ENCODE measurements at places on chromosomes 12 and 14.

DNA sequence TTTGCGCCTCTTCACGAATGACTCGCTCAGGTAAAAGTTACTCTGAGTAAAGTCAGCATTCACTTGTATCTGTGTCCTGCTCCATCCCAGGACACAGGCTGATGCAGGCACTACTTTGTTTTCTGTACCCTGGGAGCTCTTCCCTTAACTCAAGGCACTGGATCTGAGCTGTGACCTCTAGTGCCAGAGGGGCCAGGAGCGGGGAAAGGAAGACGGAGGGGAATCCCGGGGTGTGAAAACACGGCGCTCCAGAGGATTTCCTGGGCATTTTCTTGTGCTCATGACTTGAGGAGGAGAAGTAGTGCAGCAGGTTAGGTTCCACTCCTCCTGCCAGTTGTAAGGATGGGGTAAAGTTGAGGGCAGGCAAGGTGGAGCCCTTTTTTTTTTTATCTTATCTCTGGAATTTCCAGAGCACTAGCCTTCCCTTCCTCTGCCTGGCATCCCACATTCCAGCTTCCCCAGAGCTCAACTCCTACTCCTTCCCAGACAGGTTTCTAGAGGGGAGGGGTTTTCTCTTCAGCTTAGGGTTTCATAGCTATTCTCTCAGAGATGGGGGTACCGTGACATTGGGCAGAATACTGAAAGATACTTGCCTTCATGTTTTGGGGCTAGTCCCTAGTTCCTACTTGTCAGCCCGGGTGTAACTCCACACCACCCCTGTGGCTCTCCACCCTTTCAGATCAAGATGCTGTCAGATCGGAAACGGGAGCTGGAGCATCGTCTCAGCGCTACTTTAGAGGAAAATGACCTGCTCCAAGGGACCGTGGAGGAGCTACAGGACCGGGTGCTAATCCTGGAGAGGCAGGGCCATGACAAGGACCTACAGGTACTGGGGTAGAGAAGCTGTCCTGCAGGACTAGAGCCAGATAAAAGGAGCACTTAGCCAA, 52.3 kb downstream of the RAB35 start:
- DNase-seq, result no peak

DNA sequence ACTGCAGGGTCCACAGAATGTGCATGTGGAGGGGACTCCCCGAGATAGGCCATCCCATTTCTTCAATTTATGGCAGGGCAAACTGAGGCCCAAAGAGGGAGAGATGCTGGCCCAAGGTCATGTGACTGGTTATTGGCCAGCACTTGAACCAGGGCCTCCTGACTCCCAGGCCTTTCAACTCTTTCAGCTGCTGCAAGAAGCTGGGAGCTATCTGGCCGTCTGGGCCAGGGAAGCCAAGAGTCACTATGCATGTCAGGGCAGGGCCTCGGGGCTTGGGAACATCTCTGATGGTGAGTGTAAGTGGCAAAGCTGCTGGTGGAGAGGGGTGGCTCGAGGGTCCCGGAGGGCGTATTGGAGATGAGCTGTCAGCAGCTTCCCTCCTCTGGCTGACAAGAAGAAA, 9.5 kb upstream of the LTBP2 start:
- no peak for DNase-seq

DNA sequence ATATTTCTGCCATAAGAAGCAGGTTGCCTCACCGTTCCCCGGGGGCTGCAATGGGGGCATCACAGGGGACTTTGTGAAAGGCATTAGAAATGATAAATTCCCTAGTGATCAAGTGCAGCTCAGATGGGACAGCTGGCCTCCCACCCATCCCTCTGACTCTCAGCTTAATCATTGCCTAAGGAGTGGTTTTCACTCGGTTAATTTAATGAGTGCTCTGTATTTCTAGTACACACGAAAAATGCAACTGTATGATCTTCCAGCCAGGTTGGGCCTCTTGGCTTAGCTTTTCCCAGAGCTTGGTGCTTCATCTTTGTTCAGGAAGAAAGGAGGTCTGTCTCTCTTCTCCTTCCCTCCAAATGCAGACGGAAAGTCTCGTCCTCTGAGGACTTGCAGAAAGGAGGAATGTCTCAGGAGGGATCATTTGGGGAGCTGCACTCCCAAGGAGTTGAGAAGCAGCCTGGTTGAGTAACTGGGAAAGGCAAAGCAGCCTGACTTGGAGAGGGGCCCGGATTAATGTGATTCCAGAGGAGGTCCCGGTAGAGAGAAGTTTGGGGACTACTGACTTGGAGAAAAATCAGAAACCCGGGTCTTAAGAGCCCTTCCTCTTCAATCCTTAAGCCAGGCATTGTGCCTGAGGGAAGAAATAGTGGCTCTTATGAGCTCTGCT, 7.2 kb downstream of the CD9 start:
- no peak for DNase-seq

DNA sequence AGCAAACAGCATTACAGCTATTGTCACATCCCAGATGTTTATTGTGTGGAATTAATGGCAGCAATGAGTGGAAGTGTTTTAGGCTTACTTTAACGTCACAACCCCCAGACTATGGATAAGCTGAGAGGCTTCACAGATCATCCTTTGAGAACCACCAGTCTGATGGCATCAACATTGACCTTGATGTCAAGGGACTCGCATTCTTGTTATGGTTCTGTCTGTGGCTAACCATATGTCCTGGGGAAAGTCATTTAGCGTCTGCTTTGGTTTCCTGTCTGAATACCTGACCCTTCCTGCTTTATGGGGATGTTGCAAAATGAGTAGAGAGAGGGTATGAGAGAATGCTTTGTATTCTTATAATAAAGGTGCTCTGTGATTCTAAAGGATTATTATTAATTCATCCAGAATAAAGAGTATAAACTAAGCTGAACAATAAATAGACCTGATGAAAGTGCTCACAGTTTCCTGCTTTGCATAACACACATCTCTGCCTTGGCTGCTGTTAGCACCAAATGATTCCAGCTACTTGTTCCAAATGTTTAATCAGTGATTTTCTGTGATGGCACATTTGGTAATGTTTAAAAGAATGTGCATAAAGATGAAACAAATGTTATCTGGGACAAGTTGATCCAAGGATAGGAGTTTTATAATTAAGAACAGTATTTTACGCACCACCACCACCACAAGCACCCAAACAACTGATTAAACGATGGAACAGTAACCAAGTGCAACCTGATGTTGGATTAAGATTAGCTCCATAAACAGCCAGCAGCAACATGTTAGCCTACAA, 116.9 kb upstream of the LRIG3 start:
- DNase-seq, result no peak

DNA sequence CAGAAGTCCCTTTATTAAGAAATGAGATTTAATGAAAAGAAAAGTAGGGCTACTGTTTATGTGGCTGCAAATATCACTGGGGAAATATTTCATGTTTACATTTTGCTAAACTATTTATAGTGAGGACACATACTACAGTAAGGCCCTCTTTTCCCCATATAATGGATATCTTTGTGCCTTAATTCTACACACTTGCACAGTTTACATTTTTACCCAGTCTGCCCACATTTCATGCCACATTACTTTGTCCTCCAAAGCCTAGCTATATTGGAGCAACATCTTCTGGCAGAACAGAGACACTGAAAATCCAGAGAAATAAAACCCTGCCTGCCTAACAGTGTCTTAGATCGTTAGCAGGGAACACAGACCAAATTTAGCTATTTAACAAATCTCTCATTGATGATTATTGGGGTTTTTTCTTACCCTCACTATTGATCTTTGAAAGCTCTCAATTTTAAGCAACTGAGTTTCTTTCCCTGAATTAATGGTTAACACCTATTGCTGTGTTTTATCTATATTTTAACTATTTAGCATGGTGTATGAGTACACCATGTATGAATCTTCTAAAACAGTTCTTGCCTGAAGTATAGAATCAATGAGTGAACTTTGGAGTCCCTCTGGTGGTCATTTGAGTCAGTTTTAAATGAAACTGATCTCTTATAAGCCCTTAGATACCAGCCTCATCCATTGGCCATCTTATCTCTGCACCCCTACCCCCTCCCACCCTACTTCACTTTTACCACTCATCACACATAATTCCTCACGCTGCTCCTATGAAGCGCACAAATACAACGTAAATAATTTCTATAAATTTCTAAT, 170.2 kb downstream of the BCAT1 start:
- peak; percentile 3 for DNase-seq

- no peak for DNase-seq
Observed at GRCh38 chr14:92954933-92955332, 32.0 kb downstream of the CHGA start.

DNA sequence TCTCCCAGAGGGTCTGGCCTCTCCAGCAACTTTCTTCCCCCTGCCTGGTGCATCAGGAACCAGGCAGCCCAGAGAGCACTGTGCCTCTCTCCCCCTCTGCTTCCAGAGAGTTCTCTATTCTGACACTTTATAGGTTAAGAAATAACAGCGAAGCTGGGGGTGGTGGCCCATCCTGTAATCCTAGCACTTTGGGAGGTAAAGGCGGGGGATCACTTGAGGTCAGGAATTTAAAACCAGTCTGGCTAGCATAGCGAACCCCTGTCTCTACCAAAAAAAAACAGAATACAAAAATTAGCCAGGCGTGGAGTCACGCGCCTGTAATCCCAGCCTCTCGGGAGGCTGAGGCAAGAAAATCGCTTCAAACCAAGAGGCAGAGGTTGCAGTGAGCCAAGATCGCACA, 58.3 kb downstream of the ESRRB start:
- no peak for DNase-seq

DNA sequence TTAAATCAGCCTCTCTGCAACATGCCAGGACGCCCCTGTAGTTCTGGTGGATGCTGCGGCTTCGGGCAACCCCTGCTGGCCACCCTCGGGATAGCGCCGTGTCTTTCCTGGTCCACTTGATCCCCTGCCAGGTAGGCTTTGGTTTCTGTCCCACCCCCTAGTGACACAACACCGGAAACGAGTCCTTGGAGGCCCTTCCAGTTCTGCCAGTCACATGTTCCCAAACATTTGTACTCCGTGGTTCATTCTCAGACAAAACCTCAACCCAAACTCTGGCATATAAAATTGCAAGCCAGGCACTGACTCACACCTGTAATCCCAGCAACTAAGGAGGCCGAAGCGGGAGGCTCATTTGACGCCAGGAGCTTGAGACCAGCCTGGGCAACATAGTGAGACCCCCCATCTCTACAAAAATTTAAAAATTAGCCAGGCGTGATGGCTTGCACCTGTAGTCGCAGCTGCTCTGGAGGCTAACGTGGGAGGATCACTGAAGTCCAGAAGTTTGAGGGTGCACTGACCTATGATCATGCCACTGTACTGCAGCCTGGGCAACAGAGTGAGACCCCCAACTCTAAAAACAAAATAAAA, 37.0 kb downstream of the RASAL1 start:
- peak; percentile 37 for DNase-seq

DNA sequence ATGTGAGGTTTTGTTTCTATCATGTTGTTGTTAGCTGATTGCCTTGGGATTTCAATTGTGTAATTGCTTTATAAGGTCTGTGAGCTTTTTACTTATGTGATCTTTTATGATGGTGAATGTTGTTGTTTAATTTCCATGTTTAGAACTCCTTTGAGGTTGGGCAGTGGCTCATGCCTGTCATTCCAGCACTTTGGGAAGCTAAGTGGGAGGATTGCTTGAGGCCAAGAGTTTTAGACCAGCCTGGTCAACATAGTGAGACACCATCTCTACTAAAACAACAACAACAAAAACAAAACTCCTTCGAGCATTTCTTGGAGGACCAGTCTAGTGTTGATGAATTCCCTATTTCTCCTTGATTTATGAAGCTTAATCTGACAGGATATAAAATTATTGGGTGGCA, 102.1 kb upstream of the PMCH start:
- DNase-seq, result no peak

GRCh38 chr12:2649201-2650030, 145.4 kb upstream of the FKBP4 start:
- no peak for DNase-seq
